HS-5 (cell line): ENCODE measurements at places on chromosomes 4 and X.
A peak's percentile ranks its signal among the peaks of the same experiment; 100 is the strongest.

- DNase-seq, result peak; percentile 83
These were observed 11.2 kb upstream of the PDGFRA start for GRCh38 chr4:54217642-54218495.

GRCh38 chr4:40177591-40177990, 19.2 kb upstream of the RHOH start:
- no peak for DNase-seq

DNA sequence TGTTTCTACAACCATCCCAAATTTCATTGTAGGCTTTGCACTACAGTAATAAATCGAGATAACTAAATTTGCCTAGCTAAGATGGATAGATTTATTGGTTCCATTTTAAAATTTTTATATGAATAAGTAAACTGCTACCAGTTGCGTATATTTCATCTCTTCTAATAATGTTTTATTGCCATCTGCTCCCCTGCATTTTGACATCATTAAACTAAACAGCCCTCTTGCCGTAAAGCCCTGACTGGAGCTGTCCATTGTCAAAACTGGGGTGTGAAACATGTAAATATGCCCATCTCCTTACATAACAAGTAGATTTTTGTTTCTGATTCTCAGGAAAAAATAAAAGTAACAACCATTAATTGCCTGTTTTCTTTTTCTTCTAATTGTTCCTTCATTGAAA, 130.8 kb upstream of the BMPR1B start:
- no peak for DNase-seq

DNA sequence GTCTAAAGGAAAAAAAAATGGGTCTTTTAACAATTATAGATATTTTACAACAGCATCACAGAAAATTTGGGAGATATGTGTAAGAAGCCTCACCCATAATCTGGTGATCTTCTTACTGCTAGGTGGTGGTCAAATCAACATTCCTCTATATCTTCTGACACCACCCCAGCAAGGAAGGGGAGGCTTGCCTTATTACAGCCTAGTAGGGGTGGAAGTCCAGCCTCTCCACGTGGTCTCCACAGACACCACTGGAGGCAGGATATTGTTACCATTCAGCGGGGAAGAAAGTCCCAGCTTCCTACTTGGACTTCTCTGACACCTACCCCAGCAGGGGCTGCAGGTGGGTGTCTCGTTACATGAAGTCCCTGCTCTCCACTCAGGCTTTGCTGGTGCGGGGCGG, 28.7 kb downstream of the PRPS1 start:
- DNase-seq, result no peak

GRCh38 chrX:116276261-116276660, 105.7 kb downstream of the AGTR2 start:
- DNase-seq, result no peak

DNA sequence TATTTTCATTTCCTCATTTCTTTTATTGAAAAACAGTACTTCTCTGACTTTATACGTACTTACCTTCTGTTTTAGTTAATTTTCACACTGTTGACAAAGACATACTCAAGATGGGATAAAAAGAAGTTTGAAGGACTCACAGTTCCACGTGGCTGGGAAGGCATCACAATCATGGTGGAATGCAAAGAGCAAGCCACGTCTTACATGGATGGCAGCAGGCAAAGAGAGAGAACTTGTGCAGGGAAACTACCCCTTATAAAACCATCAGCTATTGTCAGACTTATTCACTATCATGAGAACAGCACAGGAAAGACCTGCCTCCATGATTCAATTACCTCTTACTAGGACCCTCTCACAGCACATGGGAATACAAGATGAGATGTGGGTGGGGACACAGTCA, 20.7 kb upstream of the UGT2B15 start:
- no peak for DNase-seq

GRCh38 chr4:102174719-102175189, 170.5 kb downstream of the SLC39A8 start:
- peak; percentile 20 for DNase-seq

DNA sequence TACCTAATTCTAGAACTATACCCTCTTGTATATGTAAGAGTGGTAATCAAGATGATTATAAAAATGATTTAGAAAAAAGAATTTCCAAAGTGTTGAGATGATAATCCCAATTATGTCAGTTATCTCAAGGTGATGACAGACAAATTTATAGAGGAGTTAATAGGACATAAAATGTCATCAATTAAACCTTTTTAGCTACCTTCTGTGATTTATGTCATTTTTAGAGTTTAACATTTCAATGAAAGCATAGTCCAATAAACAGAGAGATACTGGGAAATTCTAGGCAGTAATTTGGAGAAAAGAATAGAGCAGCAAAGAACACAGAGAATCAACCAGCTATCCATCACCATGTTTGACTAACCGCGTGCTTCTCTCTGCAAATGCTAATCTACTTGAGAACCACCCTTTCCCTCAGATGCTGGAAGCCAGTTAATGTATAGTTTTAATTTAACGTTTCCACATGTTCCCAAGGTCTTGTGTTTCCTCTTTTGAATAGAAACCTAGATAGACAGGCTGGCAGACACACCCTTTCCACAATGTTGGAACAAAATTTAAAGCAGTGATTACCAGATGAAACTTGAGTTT, 433.1 kb upstream of the FAM241A start:
- DNase-seq, result no peak

DNA sequence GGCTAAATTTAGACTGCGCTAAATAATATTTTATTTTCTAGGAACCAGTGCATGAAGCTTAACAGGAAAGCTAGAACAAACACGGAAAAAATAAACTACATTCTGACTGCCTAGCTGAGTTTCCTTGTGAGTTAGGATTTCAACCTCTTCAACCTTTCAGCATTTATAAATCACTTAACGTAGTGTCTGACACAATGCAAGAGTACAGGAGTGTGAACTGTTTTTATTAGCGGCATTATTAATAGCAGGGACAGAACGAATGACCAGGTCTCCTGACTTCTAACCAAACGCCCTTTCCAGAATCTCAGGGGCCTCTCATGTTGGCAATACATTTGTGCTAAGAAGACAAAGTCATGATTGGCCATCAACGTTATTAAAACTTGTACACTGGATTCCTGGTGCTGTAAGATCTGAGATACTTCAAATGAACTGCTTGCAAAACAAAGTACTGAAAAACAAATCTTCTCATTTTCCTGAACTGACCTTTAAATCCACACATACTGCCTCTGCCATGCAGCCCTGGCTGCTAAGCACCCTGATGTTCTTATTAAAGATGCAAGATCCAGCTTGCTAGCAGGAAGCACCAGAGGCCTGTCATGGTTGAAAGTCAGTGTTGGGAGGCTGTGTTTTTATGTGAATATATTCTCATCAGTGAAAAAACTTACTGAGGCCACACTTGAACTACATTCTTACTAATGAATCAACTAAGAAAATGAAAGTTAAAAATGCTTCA, 380.4 kb upstream of the CPEB2 start:
- no peak for DNase-seq

DNA sequence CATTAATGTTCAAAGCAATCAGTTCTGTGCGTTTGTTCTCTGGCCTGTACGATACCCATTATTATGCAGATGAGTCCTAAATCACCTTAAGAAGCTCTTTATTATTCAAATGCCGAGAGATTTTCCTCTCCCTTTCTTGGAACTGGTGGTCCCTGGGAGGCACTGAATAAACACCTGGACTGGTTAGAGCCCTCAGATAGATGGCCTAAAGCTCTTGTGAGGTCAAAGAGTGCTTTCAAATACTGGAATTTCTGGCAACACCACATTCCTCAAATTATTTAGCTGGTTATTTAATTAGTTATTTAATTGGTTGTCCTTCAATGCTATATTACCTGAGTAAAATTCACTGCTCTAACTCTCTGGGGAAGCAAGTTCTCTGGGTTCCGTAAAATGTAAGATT, 3.0 kb downstream of the ARHGEF38 start:
- DNase-seq, result no peak

DNA sequence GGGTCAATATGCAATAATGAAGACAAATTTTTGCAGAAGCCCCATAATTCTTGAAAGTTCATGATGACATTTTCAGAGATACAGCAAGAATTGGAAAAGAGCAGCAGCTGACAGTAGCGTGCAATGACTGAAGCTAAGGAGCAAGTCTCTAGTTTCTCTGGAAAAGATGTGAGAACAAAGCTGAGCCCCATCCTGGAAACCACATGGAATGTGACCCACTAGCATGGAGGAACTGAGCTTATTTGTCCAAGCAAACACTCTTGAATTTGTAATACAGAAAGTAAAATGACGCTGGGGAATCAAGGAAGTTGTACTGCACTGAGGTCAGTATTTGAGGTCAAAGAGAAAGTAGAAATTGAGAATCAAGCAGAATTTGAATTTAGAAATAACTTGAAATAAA, 1447.2 kb downstream of the FSTL5 start:
- no peak for DNase-seq

GRCh38 chr4:172809319-172809718, 359.3 kb upstream of the GALNT7 start:
- no peak for DNase-seq

DNA sequence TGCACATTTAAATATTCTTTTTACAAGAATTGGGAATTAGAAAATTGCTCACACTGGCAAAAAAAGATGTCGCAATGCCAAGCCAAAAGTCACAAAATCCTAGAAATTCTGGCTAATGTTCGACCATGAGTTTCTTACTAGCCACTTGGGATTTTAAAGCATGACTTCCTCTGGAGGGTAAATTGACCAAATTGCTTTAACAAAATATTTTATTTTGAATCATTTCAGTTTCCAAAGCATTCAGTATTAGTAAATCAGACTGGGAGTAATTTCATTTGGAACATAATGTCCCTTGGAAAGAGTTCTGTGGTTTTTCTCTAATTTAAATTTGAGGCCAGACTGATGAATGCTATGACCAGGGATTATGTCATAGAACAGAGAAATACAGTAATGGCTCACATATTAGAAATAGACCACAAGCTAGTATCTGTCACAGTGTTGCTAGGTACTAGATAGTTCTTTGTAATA, 7.6 kb upstream of the CXCL5 start:
- DNase-seq, result peak; percentile 15

- DNase-seq, result no peak
These were observed 7.0 kb downstream of the LRCH2 start for GRCh38 chrX:115226929-115227328.

DNA sequence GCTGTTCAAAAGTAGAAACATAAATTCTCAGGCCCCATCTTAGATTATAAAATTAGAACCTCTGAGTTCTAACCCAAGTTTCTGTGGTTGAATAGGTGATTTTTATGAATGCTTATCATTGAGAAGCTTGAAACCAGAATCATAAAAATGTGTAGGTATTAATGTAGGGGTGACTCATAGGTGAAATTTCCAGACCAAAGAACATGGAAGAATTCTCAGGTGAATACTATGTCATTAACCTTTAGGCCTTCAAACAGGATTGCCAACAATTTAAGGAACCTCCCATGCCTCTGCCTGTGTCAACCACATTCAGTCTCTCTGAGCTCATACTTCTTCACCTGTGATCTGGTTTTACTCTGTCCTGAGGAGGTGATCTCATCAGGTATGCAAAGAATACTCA, 177.8 kb downstream of the NPFFR2 start:
- no peak for DNase-seq

GRCh38 chrX:5976332-5976731, 252.3 kb downstream of the NLGN4X start:
- DNase-seq, result no peak

- peak; percentile 19 for DNase-seq
These were observed 1047.6 kb upstream of the PCDH10 start for GRCh38 chr4:132101526-132101925.

DNA sequence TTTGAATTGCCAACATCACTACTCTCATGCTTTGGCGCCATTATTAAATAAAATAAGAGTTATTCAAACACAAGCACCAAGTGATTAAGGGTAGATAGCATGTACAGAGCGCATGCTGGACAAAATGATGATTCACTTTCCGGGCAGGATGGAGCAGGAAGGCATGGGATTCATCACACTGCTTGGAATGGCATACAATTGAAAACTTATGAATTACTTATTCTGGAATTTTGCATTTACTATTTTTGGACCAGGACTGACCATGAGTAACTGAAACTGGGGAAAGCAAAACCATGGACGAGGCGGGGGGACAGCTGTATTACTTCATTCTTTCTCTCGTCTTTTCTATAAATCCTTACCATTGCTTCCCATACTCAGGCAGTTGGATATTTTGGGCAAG, 28.5 kb upstream of the FGF5 start:
- DNase-seq, result peak; percentile 94

GRCh38 chr4:12852338-12853307, 631.5 kb downstream of the RAB28 start:
- peak; percentile 15 for DNase-seq

GRCh38 chrX:46791927-46792809, 33.2 kb upstream of the SLC9A7 start:
- peak; percentile 83 for DNase-seq

GRCh38 chr4:177052211-177052934, 257.3 kb upstream of the NEIL3 start:
- no peak for DNase-seq

DNA sequence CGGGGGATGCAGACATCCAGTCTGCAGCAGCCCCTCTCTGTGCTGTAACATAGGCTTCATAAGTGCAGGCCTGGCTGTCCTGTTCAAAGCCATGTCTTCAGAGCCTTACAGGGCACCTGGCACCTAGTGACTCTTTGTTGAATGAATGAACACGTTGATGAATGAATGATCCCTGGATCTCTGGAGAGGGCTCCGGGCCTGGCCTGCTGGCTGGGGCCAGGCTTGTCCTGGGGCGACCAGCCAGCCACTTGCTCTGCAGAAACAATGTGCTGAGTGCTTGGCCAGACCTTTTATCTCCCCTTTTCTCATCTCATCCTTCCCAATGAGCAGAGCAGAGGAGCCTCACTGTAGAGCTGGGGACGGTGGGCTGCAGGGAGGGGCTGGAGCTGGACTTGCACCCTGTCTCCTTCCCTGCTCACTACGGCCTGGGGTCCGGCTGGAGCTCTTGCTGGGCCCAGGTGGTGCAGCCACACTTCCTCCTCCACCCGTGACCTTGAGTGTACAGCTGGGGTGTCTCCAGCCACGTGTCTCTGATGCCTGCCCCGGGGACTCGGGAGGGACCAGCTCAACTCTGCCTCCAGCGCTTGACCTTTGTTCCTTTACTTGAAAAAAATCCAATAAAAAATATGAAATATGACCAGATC, 77.9 kb downstream of the PSAPL1 start:
- DNase-seq, result no peak

DNA sequence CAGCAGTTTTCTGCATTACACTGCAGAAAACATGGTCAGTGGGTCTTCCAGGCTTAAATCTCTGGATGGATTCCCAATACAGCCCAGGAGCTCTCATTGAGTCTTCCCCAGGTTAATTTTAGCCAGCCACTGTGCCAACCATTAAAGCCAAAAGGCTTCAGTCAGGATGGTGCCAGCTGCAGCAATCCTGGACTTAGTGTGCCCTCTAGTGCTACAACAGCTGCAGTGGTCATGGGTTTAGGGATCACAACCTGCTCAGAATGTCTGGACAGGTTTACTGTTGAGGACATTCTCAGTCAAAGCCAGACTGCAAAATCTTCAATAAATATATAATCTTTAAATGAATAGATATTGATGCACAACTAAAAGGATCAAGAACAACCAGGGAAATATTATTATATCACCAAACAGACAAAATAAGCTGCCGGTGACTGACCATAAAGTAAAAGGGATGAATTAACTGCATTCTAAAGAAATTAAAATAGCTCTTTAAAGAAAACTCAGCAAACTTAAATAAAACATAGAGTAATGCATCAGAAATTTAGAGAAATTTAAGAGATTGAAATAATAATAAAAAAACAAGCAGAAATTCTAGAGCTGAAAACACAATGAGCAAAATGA, 639.9 kb downstream of the SPOCK3 start:
- peak; percentile 36 for DNase-seq

GRCh38 chr4:106529348-106530023, 160.9 kb upstream of the GIMD1 start:
- peak; percentile 38 for DNase-seq
